Stimulated activated CD8-positive, alpha-beta memory T cell treated with anti-CD3 and anti-CD28 coated beads, Interleukin-15, amount 100 ng/mL, for 24 hours (primary cell): ENCODE measurements at places on chromosomes 4 and X.

- no peak for DNase-seq
Measured at GRCh38 chr4:38233727-38234480, 273.7 kb downstream of the PTTG2 start.

DNA sequence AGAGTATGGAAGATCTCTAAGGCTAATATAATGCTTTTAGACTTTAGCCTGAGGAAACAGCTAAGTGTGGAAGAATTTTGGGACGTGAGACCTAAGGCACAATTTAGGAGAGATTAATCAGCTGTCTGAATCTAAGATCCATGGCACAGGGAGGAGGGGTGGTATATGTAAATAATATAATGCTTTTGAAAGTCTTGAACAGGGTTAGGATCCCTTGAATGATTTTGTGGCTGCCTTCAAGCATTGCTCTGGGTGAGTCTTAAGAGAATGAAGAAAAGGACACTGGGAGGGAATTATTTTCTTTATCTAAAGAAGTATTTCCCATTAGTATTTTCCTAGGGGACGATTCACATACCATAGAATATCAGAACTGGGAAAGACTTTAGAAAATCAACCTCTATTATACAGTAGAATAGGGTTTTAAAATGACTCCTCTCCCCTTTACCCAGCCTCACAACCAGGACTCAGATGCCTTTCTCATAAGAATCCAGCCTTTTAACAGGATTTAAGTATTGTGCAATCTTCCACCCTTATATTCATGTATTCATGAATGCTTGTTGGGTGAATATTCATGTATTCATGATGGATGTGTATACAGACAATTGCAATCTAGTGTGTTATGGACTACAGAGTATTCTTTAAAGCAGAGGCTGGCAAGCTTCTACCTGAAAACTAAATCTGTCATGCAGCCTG, 664.2 kb upstream of the CPEB2 start:
- no peak for DNase-seq

DNA sequence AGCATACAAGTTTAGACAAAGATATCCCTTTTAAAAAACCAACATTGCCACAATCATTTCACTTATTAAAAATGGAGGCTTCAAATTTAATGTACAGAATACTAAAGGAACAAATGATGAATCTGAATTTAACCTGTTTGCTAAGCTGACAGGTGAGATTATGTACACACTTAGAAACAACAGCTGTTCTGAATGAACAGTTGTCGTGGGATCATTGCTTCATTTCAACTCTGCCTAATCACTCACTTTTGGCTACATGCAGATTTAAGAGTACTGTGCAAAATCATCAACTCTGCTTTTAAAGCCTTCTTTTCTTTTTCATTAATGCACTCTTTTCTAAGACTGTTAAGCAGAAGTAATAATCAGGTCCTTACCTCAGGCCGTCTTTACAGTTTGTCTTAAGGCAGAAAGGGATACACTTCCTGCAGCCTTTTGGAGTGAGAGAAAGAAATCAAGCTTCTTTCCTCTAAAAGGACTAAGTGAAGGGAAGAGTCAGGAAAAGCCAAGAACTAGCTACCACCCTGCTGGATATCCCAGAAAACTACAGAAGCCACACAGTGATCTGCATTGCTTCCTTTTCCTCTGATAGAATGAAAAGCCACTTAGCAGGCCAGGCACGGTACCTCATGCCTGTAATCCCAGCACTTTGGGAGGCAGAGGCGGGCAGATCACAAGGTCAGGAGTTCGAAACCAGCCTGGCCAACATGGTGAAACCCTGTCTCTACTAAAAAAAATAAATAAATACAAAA, 54.7 kb upstream of the NPNT start:
- DNase-seq, result no peak

DNA sequence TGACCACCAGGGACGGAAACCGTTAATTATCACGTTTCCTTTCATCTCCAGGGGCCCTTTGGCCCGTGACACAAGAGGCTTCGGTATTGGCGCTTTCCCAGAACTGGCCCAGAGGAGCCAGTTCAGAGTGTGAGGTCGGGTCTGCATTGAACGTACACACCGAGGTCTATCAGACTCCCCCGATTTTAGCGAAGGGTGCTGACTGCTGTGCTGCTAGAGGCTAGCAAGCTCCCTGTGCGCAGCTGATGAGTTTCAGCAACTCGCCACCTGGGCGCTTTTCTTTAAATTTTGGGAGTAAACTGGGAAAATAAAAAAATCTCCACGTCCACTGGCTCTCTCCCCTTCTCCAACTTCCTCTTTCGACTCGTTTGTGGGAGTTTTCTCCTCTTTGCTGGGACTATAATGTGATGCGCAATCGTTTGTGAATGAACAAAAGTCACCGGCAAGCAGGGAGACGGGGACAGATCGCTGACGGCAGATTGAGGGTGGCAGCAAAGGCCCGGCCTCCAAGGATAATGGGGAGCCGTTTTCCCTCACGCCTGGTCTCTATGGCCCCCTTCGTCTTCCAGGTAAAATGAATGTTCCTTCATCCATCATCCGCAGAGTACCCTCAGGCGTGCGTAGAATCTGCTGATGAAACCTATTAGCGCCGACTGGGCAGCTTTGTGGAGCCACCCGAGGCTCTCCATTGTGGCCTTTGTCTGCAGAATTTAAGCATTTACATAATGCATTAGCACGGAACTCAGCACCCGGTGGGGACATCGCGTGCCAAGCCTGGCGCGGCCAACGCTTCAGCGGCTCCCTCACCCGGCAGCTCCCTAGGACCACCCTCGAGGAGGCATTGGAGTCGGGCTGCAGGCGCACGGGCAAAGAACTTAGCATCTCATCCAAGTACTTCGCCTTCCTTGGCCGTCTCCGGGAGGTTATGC, 1.6 kb upstream of the LRAT start:
- DNase-seq, result no peak

DNA sequence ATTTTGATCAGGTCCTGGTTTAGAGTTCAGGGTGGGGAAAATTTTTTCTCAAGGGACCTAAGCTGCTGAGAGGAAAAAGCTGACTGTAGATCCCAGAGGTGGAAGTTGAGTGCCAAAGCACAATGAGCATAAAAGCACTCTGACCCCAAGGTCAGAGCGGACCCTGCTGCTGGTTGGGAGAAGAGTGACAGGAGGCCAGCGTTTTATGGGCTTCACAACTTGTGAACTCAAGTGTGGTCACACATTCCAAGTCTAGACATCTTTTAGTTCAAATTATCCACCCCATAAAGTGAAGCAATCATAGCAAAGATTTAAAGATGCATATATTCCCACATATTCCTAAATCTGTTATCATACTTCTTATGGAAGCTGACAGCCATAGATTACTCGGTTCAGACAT, 220.3 kb downstream of the CHIC2 start:
- DNase-seq, result no peak

GRCh38 chrX:22109442-22109841, 77.3 kb downstream of the PHEX start:
- no peak for DNase-seq
